Activated T-helper 2 cell treated with anti-CD3 and anti-CD28 coated beads, Interferon-gamma antibody, Interleukin-2, Interleukin-4, amounts not matched to agents 10 μg/mL and 5 μg/mL and 100 μg/mL, durations not matched to agents 14 hours and 24 hours and 36 hours (primary cell): ENCODE measurements at places on chromosomes 7 and 10.

DNA sequence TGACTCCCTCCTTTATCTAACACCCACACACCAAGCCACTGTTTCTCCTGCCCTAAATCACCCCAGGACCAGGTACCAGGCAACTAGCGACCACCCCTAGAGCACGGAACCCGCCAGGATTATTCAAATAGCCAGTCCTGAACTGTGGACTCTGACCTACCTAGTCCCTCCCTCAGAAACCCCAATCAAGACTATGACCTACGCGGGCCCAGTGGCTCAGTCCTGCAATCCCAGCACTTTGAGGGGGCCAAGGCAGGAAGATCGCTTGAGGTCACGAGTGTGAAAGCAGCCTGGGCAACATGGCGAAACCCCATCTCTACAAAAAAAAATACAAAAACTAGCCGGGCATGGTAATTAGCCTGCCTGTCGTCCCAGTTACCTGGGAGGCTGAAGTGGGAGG lies 232.8 kb upstream of the FOXK1 start:
- H3K4me1 ChIP-seq: no peaks in the 10 kb centered on the region
- no peaks in the 10 kb centered on the region for H3K27me3 ChIP-seq
- no peak overlapping the region for H3K27ac ChIP-seq
- H3K36me3 ChIP-seq: no peaks in the 10 kb centered on the region
- DNase-seq: no peak

GRCh38 chr10:44411251-44411650 lies 26.4 kb upstream of the CXCL12 start:
- H3K27ac ChIP-seq: no peak overlapping the region
- no peak for DNase-seq
- no peak overlapping the region for H3K4me3 ChIP-seq
- H3K27me3 ChIP-seq: no peaks in the 10 kb centered on the region
- H3K4me1 ChIP-seq: no peaks in the 10 kb centered on the region
- H3K36me3 ChIP-seq: no peaks in the 10 kb centered on the region

DNA sequence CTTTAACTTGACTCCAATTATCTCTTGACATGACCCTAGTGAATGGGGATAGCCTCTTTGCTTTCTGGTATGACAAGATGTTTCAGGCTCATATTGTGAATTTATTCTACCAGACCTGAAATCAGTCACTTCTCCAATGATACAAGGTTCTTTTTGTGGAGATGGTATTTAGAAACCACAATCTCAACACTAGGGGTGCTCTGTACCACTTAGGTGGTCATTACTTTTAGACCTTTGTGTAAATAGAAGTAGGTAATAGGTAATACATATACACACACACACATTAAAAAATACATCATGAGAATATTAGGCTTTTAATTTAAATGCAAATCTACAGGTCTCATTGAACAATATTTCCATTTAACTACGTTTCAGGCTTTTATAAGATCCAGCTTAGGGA lies 199.0 kb upstream of the RHOBTB1 start:
- H3K4me1 ChIP-seq: no peaks in the 10 kb centered on the region
- H3K36me3 ChIP-seq: no peaks in the 10 kb centered on the region
- DNase-seq: no peak
- H3K27me3 ChIP-seq: peaks cover 18% of the 10 kb centered on the region
- H3K4me3 ChIP-seq: no peak overlapping the region

GRCh38 chr10:86888585-86889381 lies 68.6 kb downstream of the MMRN2 start:
- no peaks in the 10 kb centered on the region for H3K27me3 ChIP-seq
- H3K36me3 ChIP-seq: peaks cover 5% of the 10 kb centered on the region
- no peak overlapping the region for H3K4me3 ChIP-seq
- DNase-seq: no peak
- H3K27ac ChIP-seq: peak overlapping the region; percentile 73
- H3K4me1 ChIP-seq: peaks cover 13% of the 10 kb centered on the region

DNA sequence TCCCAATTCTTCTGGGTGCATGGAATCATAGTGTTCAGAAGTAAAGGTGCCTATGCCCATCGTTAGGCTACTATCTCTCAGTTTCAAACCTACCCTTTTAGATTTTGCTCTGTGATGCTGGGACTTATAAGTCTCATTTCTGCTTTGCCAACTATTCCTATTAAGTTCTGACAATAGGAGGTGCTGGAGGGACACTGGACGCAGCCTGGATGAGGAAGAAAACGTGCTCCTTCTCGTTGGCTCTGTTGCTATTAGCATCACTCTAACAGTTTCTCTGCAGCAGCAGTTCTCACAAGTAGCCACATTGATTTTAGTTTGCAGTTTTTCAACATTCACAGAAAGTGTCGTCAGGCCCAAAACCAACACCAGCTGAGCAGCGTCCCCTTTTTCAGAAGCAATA lies 72.4 kb downstream of the ABCC2 start:
- H3K27me3 ChIP-seq: peaks cover 34% of the 10 kb centered on the region
- H3K27ac ChIP-seq: no peak overlapping the region
- no peak overlapping the region for H3K4me3 ChIP-seq
- H3K4me1 ChIP-seq: no peaks in the 10 kb centered on the region

- no peaks in the 10 kb centered on the region for H3K27me3 ChIP-seq
- DNase-seq: no peak
- H3K4me1 ChIP-seq: peaks cover 2% of the 10 kb centered on the region
- peaks cover 20% of the 10 kb centered on the region for H3K36me3 ChIP-seq
- no peak overlapping the region for H3K4me3 ChIP-seq
Observed at GRCh38 chr10:7853890-7854289, 35.6 kb downstream of the TAF3 start.

GRCh38 chr10:34918776-34919315 lies 103.8 kb upstream of the PARD3 start:
- H3K36me3 ChIP-seq: no peaks in the 10 kb centered on the region
- no peaks in the 10 kb centered on the region for H3K27me3 ChIP-seq
- no peaks in the 10 kb centered on the region for H3K4me1 ChIP-seq
- H3K4me3 ChIP-seq: no peak overlapping the region

- H3K4me3 ChIP-seq: no peak overlapping the region
- peaks cover 62% of the 10 kb centered on the region for H3K4me1 ChIP-seq
- peaks cover 43% of the 10 kb centered on the region for H3K36me3 ChIP-seq
- H3K27me3 ChIP-seq: no peaks in the 10 kb centered on the region
Observed at GRCh38 chr10:22700489-22700888, 13.9 kb downstream of the PIP4K2A start.

GRCh38 chr10:93071674-93072224 lies 1.9 kb upstream of the CYP26A1 start:
- no peak for DNase-seq
- no peaks in the 10 kb centered on the region for H3K36me3 ChIP-seq
- no peak overlapping the region for H3K27ac ChIP-seq
- peaks cover 81% of the 10 kb centered on the region for H3K27me3 ChIP-seq
- H3K4me3 ChIP-seq: no peak overlapping the region

- H3K27ac ChIP-seq: no peak overlapping the region
- H3K27me3 ChIP-seq: no peaks in the 10 kb centered on the region
- no peaks in the 10 kb centered on the region for H3K36me3 ChIP-seq
- no peaks in the 10 kb centered on the region for H3K4me1 ChIP-seq
Observed at GRCh38 chr10:71089162-71089561, 123.2 kb upstream of the UNC5B start.

- no peak overlapping the region for H3K4me3 ChIP-seq
- peaks cover 3% of the 10 kb centered on the region for H3K36me3 ChIP-seq
- no peak overlapping the region for H3K27ac ChIP-seq
Observed at GRCh38 chr10:110487411-110488331, 10.0 kb upstream of the DUSP5 start.

GRCh38 chr7:41491883-41492471 lies 210.9 kb downstream of the INHBA start:
- H3K36me3 ChIP-seq: no peaks in the 10 kb centered on the region
- no peak overlapping the region for H3K4me3 ChIP-seq
- H3K27me3 ChIP-seq: no peaks in the 10 kb centered on the region
- H3K27ac ChIP-seq: no peak overlapping the region

DNA sequence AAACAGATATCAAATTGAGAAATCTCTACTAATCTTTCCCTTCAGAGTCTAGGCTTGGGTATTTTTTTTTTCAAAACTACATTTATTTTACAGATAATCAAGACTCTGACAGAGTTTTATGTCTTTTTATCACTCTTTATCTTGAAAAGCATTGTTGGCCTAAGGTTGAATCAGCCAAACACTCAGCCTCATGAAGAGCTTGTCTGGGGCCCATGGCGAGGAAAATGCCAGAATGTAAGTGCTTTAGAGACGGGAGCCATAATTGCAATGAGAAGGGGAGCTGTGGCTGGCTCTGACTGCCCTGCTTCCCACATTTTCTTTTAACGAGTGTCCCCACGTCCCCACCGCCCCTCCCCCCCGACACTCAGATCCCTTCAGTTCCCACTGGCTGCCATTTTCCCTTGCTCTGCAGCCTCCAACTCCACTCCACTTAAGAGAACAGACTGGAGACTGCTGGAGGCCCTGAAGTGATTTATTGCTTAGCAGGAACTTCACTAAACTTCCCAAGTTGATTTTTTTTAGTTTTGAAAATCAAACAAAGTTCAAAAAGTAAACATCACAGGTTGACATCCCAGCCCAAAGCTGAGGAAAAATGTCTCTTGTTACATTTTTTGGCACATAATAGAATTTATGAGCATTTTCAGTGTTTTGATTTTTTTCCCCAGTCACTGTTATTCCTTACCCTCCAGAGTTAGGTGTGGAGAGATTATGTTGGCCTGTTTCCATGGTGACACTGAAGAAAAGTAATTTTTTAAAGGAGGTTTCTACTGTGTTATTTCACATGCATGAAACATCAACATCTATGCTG lies 637.5 kb upstream of the GALNT17 start:
- H3K27ac ChIP-seq: no peak overlapping the region
- no peaks in the 10 kb centered on the region for H3K36me3 ChIP-seq
- no peak overlapping the region for H3K4me3 ChIP-seq

- no peaks in the 10 kb centered on the region for H3K27me3 ChIP-seq
- no peaks in the 10 kb centered on the region for H3K4me1 ChIP-seq
- no peak overlapping the region for H3K27ac ChIP-seq
Observed at GRCh38 chr10:121268363-121268762, 329.9 kb downstream of the FGFR2 start.

GRCh38 chr10:93815304-93816096 lies 57.8 kb downstream of the LGI1 start:
- H3K36me3 ChIP-seq: no peaks in the 10 kb centered on the region
- DNase-seq: no peak
- peaks cover 3% of the 10 kb centered on the region for H3K4me1 ChIP-seq
- H3K27me3 ChIP-seq: peaks cover 36% of the 10 kb centered on the region
- no peak overlapping the region for H3K27ac ChIP-seq

GRCh38 chr10:43110338-43111071 lies 27.7 kb upstream of the CSGALNACT2 start:
- H3K4me3 ChIP-seq: no peak overlapping the region
- no peaks in the 10 kb centered on the region for H3K27me3 ChIP-seq
- H3K27ac ChIP-seq: no peak overlapping the region
- no peaks in the 10 kb centered on the region for H3K36me3 ChIP-seq
- peaks cover 3% of the 10 kb centered on the region for H3K4me1 ChIP-seq

DNA sequence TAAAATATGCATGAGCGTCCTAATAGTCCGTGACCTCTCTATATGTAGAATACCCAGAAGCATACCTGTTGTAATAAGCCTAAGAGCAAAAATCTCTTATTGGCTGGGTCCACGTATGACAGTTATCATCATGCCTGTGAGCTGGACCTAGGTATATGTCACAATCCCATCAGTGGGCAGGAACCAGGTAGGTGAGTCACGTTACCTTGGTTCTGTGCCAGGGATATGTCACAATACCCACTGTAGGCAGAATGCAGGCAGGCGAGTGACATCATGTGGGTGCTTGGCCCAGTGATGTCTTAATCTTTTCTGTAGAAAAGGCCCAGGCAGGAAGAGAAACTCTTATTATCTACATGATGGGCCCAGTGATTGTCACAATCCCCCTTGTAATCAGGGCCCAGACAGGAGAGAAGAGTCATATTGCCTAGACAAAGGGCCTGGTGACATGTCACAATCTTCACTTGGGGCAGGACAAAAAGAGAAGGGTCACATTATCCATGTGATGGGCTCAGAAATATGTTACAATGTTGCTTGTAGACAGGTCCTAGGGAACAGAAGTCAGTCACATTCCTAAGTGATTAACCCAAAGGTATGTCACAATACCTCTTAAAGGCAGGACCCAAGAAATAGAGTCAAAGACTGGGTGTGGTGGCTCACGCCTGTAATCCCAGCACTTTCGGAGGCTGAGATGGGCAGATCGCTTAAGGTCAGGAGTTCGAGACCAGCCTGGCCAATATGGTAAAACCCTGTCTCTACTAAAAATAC lies 12.9 kb upstream of the ZNF736 start:
- no peak overlapping the region for H3K27ac ChIP-seq
- H3K4me1 ChIP-seq: no peaks in the 10 kb centered on the region
- no peak for DNase-seq
- no peak overlapping the region for H3K4me3 ChIP-seq
- H3K36me3 ChIP-seq: no peaks in the 10 kb centered on the region
- no peaks in the 10 kb centered on the region for H3K27me3 ChIP-seq

DNA sequence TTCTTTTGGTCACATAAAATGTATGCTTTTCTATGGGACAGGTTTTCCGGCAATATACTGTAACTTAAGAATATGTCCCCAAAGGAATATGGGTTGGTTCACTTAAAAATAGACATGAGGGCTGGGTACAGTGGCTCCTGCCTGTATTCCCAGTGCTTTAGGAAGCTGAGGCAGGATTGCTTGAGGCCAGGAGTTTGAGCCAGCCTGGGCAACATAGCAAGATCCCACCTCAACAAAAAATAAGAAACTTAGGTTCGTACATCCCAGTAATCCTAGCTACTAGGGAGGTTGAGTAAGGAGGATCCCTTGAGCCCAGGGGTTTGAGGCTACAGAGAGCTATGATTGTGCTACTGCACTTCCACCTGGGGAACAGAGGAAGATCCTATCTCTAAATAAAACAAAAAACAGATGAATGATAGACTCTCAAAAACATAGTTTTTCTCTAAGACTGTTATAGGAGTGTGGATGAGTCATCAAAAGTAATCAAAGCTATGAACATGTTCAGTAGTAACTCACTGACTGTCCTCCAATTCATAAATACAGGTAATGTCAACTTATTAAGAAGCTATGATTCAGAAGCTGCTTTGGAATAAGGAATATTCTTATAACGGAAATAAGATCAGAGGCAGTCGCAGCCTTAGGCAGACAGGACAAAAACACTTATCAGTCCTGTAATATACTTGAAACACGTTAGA lies 2.6 kb upstream of the SEC31B start:
- H3K4me1 ChIP-seq: peaks cover 34% of the 10 kb centered on the region
- peaks cover 64% of the 10 kb centered on the region for H3K36me3 ChIP-seq
- no peak overlapping the region for H3K4me3 ChIP-seq
- DNase-seq: no peak
- no peak overlapping the region for H3K27ac ChIP-seq

- H3K27me3 ChIP-seq: peaks cover 9% of the 10 kb centered on the region
- DNase-seq: no peak
- H3K27ac ChIP-seq: no peak overlapping the region
- no peaks in the 10 kb centered on the region for H3K4me1 ChIP-seq
Observed at GRCh38 chr7:41955451-41955850, 252.6 kb upstream of the INHBA start.
